ENCODE measurements at places on chromosomes 5 and 9.

GRCh38 chr5:139091439-139092156 is 106.6 kb downstream of the SIL1 start:
- no peak for DNase-seq

GRCh38 chr9:127049044-127049443 is 73.4 kb downstream of the ANGPTL2 start:
- DNase-seq, result peak; percentile 49

DNA sequence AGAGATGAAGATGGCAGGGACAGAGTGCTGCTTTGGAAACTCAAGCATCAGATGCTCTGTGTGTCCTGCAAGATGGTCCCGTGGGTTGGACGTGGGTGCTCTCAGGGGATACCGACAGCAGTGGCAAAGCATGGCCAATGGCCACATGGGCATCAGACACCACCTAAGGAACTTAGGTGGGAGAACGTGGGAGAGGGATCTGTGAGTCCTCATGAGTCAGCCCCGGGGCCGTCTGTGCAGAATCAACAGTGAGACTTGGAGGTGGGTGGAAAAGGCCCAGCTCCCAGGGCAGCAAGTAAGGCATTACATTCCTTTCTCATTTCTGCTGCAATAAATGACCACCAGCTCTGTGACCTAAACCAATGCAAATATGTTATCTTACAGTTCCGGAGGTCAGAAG is 77.0 kb downstream of the RAD23B start:
- DNase-seq, result no peak

DNA sequence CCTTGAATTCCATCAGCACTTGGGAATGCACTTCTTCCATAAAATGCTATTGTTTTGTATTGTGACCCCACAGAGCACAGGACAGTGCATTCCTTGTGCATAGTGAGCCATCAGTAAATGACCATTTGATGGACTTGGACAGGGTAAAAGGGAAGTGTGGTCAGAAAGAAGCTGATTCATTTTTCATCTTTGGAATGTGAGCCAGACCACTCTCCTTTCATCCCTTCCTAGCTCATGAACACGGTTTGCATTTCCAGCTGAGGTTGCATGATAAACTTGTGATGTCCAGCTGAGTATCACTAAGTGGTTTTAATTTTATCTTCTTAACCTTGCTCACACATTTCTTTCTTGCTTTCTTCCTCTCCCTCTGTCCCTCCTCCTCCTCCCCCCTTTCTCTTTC is 101.3 kb downstream of the NUDT12 start:
- peak; percentile 80 for DNase-seq

GRCh38 chr5:77590347-77590746 is 48.2 kb downstream of the OTP start:
- no peak for DNase-seq

GRCh38 chr9:8850914-8851313 is 1051.3 kb upstream of the DMAC1 start:
- no peak for DNase-seq

DNA sequence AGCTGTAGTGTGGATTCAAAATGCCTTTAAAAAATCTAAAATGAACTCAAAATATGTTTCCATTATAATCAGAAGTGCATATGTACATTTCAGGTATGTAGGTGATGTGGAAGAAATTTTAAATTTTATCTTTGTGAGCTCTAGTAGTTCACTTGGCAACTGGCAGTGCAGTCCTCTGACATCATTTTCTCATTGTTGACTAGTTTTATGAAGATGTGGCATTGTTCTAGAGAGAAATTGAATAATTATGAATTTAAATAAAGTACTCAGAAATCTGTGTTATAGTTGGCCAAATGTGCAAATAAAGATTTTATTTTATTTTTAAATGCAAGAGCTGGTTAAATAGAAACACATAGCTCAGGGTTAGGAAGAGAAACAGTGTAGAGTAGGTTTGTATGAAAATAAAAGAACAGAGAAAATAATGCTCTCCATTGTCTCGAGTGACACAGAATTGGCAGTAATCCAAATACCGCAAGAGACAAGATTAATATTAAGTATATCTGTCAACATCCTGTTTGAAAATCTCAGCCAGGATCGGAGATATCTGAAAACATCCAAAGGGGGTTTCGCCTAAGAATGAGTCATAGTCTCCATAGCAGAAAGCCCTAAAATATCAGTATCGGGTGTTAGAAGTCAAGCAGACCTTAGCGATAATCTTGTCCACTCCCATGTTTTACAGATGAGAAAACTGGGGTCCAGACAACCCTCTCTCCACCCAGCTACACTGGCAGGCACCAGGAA is 189.4 kb downstream of the CCDC192 start:
- DNase-seq, result peak; percentile 56

DNA sequence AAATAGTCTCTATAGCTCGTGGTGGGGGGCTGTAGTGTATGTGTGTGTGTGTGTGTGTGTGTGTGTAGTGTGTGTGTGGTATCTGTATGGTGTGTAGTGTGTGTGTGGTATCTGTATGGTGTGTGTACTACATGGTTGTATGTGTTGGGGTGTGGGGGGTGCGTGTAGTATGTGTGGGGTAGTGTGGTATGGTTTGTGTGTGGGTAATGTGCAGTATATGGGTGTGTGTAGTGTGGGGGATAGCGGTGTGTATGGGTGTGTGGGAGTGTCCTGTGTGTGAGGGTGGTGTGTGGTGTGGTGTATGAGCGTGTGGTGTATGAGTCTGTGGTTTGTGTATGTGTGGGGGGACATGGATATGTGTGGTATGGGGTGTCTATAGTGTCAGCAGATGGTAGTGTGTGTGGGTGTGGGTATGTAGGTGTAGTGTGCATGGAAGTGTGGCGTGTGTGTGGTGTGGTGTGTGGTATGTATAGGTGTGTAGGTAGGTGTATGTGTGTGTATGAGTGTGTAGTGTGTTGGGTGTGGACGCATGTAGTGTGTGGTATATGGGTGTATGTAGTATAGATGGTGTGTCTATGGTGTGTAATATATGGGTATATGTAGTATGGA is 145.8 kb upstream of the IQGAP2 start:
- DNase-seq, result no peak

GRCh38 chr9:134652291-134653225 is 11.0 kb downstream of the COL5A1 start:
- DNase-seq, result no peak

GRCh38 chr5:72232838-72233237 is 87.2 kb downstream of the MRPS27 start:
- DNase-seq, result no peak

DNA sequence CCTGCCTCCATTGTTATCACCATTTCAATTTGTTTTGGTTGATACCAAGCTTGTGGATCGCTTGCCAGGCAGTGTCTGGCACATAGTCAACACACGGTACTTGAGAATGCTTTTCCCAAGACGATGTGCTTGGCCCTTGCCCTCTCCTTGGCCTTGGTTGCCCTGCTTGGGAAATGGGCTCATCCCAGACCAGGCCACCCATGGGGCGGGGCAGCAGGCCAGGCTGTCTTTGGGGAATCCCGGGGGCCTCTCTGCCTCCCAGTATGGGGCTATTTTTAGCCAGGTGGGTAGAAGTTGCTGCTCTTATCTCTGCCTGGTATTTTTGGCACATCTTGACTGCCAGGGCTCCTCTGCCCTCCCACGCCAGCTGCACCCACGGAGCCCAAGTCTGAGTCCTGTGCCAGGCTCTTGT is 49.9 kb downstream of the LMX1B start:
- no peak for DNase-seq

- DNase-seq, result no peak
Observed at GRCh38 chr9:20472342-20473045, 149.8 kb downstream of the MLLT3 start.

GRCh38 chr5:74124826-74125225 is 498.8 kb downstream of the ARHGEF28 start:
- no peak for DNase-seq

- DNase-seq, result peak; percentile 46
Observed at GRCh38 chr9:34559624-34560455, 29.7 kb downstream of the CNTFR start.

- DNase-seq, result no peak
Observed at GRCh38 chr5:42963412-42963811, 76.7 kb downstream of the ANXA2R start.

DNA sequence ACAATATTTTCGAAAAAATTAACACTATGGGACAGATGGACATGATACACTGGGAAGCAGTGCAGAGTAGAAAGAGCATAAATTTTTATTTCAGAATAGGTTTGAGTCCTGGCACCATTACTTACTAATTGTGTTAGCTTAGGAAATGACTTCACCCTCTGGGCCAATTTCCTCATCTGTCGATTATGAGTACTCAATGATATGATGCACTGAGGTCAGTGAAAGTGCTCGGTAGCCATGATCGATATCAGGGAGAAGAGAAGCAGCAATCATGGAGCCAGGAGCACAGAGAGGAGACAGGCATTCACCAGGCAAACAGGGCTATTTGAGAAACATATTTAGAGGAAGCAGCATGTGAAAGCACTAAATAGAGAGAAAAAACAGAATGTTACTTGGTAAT is 29.4 kb downstream of the NR6A1 start:
- DNase-seq, result no peak

DNA sequence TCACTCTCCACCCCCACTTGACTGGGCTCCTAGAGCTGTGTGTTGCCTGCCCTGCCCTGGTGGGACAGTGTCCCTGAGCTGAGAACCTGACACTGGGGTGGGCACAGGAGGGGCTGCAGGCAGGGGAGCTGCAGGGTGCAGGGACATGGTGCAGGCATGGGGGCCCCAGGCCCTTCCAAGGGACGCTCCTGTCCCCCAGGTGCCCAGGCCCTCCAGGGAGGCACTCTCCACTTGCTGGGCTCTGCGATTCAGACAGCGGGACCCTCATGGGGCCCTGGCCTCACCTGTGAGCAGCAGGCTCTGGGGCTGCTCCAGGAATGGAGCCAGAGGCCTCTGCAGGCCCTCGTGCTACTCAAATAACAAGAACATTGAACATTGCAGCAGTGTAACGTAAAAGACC is 89.4 kb downstream of the BARX1 start:
- DNase-seq, result no peak

DNA sequence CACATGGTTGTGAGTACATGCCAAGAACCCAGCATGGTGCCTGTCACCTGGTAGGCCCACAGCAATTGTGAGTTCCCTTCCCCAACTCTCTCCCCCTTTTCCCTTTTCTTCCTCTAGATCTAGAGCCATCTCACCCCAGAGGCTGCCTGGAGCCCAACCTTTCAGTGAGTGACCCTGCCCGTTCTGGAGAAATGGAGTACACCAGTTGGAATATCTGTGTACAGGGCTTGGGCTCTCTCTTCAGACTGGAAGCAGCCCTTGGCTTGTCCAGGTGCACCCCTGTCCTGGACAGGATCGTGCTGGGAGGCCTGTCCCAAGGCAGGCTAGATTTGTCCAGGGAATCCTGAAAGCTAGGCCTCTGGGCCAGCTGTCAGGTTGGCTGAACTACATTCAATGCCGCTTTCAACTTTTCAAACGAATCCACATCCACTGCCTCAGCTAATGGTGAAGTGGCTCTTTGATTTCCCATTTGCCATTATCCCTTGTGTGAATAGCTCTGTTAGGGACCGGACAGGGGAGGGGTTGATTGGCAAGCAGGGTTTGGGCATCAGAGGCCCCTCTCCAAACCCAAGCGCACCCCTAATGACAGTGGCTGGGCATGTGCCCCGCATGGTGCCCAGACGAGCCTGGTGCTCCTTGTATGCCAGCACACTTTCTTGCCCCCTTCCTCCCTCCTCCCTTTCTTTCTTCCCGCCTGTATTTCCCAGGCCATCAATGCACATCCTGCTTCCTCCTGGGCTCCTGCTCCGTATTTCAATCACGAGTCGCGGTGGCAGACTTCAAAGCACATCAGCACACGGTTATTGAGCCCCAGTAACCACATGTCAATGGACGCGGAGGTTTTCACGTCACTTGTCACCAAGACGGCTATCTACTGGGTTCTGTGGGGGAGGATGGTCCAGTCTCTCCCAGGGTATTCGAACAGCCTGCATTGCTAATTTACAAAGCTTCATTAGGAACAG is 211.2 kb downstream of the DAB2IP start:
- DNase-seq, result no peak

GRCh38 chr9:134624137-134624591 is 17.4 kb upstream of the COL5A1 start:
- no peak for DNase-seq

DNA sequence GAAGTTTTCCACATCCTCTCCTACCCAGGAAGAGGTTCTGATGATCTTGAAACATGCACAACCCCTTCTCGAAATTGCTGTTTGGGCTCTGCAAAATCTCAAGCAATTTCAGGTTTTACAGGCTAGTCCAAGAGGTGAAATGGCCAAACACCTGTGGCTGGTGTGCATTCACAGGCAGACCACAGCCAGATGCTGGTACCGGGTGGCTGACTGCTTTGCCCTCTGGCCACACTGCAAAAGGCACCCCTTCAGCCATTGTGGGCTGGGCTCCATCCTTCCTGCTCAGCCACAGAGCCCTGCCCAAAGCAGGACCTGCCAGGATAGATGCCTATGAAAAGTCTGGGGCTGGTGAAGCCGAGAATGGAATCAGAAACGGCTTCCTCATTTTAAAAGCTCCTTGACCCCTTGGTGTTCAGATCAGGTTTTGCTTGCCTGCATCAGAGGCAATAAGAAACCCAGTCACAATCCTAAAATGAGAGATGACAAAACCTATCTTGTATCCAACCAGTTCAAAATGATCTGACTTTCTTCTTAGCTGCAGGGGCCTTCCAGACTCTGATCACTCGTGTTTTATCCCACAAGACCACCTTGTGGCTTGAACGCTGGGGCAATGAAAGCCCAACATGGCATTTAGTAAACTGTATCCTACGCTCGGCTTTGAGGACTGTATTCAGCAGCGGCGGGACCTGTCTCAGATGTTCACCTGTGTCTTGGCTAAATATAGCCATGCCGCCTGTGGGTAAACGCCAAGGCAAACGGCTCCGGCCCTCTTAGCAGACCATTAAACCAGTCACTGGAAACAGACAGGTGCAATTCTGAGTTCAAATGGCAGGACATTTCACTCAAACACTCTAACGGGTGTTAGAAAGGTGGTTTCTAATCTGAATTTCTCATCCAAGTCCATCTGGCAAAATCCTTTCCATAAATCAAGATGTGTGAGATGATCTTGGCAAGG is 49.6 kb downstream of the EPB41L4B start:
- DNase-seq, result no peak

DNA sequence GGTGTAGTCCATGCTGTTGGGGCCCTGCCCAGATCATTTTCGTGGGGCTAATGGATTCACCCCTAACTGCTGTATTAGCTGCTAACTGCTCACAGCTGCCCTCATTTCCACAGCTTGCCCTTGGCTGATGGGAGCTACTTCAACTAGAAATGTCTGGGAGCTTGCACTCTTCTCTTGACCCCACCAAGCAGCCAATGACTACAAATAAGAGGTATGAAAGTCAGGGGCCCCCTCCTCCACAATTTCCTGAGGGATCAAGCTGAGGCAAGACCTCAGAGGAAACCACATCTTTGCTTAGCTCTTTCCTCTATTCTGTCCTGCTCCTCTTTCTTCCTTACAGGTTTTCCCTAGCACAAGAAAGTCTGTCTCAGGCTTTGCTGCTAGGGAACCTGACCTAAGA is 397.5 kb downstream of the MLLT3 start:
- DNase-seq, result no peak

- no peak for DNase-seq
Observed at GRCh38 chr5:80002677-80003076, 11.6 kb upstream of the MTX3 start.

GRCh38 chr9:112200711-112201110 is 25.6 kb upstream of the SUSD1 start:
- no peak for DNase-seq

GRCh38 chr9:19493174-19493811 is 84.5 kb downstream of the ACER2 start:
- DNase-seq, result peak; percentile 43

All from kidney glomerular epithelial cell (primary cell).